ENCODE measurements at places on chromosomes 11 and 22.

DNA sequence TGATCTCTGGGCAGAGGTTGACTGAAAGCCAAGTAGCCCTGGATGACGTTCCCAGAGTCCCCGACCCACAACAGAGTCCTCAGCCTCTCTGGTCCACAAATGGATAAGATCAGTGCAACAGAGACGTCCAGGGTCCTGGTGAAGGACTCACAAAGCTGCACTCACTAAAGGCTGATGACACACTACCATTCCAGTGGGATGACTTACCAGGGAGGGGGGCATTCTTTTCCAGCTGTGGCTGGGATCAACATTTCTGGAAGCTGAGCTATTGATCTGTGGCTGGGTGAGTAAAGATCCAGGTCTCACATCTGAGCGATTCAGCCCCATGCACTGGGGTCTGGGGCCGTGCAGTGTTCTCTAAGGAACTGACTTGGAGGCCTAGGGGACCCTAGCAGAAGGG, 296.2 kb downstream of the NTM start:
- no peak for DNase-seq

DNA sequence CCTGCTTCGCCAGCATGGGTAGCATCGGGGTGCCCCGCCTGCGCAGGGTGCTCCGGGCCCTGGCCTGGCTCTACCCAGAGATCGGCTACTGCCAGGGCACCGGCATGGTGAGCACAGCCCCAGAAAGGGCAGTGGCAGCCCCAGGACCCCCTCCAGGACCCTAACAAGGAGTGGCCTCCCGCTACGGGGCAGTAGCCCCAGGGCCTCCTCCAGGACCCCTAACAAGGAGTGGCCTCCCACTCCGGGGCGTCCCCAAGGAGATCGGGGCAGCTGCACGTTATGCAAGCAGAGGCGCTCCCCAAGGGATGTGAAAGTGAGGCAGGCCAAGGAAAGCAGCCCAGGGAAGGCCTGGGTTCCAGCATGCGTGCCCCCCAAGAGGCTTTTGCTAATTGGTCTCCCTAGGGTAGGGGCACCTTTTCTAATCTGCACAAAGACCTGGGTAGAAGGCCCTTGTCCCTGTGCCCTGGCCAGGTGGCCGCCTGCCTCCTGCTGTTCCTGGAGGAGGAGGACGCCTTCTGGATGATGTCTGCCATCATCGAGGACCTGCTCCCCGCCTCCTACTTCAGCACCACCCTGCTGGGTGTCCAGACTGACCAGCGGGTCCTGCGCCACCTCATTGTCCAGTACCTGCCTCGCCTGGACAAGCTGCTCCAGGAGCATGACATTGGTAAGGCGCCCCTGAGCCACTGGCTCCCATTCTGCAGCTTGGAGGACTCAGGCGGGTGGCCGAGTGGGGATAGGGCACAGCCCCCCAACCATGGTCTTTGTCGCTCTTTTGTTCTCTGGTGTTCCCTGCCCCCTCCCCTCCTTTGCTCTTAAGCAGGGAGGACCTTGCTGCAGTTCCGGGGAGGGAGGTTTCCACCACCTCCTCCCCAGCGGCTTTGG, 35.0 kb downstream of the SGSM3 start:
- no peak for DNase-seq

GRCh38 chr22:34159491-34159890, 239.2 kb upstream of the LARGE1 start:
- DNase-seq = no peak

DNA sequence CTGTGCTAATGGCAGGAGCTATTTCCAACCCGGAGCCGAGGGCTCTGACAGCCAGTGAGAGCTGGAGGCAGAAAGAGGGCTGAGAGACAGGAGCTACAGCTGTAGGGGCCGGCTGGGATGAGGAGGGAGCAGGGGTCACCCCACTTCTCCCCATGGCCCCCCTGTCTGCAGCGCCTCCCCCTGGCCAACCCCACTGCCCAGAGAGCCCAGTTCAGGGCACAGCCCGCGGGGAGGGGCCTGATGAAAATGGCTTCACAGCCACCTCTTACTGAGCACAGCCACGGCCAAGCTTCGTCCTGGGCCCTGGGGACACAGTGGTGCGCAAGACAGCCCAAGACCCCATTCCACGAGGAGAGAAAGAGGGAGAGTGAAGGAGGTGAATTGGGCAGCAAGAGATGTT, 27.9 kb downstream of the RPL3 start:
- DNase-seq = no peak

DNA sequence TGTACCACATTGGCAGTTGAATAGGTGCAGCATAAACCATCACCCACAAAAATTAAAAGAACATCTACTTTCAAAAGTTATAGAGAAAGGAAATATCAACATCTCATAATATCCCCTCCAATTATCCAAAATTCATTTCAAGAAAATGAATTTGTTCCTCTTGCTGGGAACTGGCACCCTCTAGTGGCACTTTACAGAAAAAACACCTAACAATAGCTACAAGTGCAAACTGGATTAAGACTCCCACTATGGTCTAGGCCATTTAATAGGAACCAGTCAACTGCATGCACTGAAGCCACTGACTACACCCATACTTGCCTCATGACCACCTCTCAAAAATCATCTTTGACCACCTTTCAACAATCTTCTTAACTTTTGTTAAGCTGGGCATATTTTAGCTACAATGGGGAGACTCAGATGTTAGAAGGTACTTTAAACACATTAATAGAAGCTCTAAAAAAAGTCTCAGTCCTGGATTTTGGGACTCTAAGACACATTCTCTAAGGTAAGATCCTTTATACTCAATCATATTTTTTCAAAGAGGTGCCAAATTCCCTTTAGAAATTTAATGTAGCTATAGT, 17.3 kb downstream of the TRAF6 start:
- DNase-seq = peak; percentile 36

DNA sequence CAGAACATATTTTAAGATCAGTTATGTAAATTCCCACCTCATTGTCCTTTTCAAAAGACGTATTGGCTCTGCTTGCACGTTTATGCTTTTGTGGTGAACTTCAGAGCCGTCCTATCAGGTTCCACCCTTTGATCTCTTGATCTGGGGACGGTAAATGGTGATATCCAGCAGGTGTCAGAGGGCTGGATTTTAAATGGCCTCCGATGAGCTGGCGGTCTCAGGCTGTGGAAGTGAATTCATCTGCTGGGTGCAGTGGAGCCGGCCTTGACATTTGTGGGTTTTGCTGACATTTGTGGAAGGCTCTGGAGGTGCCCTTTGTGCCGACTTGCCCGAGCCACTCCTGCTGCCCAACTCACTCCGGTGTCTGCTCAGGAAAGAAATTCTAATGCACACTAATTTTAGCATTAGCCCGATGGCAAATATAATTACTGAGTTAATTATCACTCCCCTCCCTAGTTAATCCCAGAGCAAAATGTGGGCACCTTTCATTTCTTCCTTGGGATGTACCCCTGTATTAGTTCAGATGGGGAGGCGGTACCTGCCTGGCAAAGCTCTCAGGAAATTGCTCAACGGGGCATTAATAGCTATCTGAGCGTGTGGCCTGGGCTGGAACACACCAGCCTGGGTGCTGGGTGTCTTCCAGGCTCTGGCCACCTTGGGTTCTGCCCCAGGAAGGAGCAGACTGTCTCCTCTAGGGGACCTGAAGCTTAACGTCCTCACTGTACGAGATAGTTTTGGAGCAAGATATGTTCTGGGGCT, 9.1 kb downstream of the LRP5 start:
- DNase-seq = no peak

GRCh38 chr11:92978271-92979111, 9.0 kb downstream of the MTNR1B start:
- DNase-seq = peak; percentile 54

- no peak for DNase-seq
These were observed 48.6 kb downstream of the MTNR1B start for GRCh38 chr11:93017821-93018690.

DNA sequence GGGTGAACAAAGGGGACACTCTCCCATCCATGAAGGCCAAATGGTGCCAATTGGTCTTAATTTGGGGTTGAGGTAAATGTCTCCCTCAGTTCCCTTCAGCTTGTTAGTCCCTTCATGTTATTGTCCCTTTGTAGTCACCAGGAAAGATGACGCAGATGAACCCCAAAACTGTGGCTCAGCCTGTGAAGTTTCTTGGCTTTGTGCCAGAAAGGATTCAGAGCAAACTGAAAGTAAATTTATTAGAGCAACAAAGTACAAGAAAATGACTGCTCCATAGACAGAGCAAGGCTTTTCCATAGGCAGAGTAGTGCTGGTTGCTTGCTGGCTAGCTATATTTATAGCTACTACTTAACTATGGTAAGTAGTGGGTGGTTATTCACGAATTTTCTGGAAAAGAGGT, 16.7 kb downstream of the OR4C3 start:
- no peak for DNase-seq

- DNase-seq = no peak
These were observed 5.0 kb upstream of the MUC6 start for GRCh38 chr11:1041471-1041870.

DNA sequence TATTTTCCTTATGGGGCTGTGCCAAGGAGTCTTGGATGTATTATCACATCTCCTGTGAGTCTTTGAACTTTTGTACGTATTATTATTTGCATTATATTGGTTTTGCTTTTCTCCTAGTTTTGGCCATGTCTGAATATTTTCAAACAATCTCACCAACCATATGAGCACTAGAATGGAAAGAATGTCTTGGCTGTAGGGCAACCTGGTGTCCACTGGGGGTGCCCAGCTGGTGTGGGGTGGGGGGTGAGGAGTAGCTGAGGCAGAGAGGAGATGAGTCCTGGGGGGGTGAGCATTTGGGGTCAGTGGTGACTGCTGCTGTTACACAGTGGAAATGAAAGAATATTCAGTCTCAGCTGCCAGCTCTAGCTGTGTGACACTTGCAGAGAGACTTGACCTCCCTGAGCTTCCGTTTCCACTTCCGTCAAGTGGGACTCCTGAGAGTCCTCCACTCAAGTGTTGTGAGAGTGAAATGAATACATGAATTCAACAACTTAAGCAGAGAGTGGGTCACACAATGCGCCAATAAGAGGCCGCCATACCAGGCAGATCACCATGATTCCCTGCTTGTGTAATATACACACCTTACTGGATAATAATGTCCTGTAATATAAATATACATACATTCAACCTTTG, 12.7 kb upstream of the PVALB start:
- DNase-seq = no peak

DNA sequence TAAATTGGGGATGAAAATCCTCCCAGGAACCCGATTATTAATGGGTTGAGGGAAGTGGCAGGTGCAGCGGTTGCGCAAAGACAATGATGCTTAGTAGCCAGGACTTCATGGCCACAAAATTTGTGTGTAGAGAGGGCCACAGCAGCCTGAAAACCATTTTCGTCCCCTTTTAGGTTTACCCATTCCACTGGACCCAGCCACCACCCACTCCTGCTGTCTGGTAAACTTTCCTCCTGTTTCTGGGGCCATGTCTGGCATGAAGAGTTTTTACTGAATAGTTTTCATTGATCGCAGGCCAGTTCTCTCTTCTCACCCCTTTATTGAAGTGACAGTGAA, 69.5 kb upstream of the SYT13 start:
- DNase-seq = no peak

- no peak for DNase-seq
These were observed 220.6 kb downstream of the NTM start for GRCh38 chr11:131591051-131591461.

DNA sequence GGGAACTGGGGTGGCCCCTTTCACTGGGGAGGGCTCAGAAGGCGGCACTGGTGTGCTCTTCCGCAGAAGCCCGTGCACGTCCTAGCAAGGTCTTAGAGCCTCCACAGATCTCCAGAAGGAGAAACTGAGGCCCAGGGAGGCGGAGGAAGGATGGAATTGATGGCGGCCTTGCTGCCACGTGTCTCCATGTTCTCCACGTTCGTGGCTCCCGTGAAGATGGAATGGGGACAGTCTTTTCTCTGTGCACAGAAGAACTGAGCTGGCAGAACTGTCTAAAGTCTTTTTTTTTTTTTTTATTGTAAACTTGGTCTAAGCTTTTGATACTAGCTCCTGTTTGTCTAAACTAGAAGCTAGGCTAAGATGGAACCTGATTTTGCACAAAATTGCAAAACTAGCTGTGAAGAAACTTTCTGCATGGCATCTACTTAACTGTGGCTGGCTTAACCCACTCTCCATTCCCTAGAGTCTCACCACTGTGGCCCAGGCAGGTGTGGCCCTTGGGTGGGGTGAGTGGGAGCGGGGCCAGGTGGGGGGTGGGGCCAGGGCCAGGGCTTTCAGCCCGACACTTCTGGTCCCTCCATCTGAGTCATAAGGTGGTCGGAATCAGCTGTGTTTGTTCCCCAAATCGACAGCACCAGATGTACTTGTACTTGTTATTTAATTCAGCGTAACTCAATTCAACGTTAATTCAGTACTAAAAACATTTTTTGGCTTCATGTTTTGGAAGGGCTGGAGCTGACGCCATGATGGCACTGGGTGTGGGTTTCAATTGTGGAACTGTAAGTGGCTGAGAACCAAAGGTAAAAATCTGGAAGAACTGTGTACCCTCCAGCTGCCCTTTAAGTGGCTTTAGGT, 120.7 kb downstream of the MPPED1 start:
- no peak for DNase-seq

DNA sequence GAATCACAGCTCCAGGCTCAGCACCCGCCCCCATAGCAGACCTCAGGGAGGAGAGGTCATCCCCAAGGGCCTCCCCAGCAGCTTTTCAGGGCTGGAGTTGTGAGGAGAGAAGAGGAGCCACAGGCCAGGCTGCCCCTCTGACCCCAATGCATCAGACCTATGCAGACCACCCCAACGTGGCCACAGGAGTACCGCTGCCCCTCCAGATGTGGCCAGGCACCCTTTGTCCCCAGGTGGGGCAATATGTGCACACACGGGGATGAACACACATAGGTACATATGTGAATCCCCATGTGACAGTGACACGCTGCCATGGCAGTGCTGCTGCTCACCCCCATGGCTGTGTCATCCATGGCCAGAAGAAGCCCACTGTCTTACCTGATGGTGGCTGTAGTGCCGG, 10.9 kb downstream of the USH1C start:
- DNase-seq = no peak

DNA sequence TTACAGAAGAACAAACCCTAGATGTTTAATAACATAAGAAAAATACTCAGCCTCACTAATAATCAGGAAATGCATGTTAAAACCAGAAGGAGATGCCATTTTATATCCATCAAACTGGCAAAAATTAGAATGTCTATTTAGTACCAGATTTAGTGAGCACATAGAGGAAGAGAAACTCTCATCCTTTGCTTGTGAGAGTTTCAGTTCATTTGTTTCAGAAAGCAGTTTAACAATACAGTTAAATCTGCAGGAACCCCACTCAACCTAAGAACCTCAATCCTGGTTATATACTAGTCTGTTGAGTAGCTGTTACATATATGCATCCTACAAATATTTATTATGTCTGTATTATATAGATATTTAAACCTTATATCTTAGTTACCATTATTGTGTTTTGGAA, 172.6 kb downstream of the WNT11 start:
- no peak for DNase-seq

All from NCI-H748 treated with DMSO at 0.1 percent for 48 hours (cell line).